ENCODE measurements at places on chromosomes 6 and 20.

DNA sequence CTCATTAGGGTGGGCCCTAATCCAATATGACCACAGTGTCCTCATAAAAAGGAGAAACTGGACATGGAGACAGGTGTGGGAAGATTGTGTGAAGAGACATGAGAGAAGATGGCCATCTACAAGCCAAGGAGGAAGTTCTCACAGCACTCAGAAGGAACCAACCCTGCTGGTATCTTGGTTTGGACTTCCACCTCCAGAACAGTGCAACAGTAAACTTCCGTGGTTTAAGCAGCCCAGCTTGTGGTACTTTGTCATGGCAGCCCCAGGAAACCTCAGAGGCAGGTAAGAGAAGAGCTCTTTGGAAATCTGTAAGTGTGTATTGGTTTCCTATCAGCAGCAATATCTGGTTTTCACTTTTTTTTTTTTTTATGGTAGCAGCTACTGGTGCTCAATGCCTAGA is 16.5 kb upstream of the CNKSR3 start:
- DNase-seq = no peak

GRCh38 chr20:62219992-62220665 is at the start of gene HRH3:
HRH3 (minus strand) TSS chr20:62220278; CDS start chr20:62219970, 308 bp downstream.
- peak; percentile 78 for DNase-seq

GRCh38 chr20:10313215-10313614 is 94.6 kb downstream of the SNAP25 start:
- DNase-seq = no peak

DNA sequence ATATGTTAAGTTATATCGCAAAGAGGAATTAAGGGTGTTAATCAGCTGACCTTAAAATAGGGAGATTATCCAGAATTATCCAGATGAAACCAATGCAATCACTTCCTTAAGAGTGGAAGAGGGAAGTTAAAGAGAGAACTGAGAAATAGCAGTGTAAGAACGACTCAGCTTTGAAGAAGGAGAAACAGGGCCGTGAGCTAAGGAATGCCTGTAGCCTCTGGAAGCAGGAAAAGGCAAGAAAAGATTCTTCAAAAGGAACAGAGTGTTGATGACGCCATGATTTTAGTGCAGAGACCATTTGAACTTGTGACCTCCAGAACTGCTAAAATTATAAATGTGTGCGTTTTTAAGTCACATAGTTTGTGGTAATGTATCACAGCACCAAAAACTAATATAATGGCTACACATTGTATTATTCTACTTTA is 32.7 kb downstream of the ILRUN start:
- no peak for DNase-seq

DNA sequence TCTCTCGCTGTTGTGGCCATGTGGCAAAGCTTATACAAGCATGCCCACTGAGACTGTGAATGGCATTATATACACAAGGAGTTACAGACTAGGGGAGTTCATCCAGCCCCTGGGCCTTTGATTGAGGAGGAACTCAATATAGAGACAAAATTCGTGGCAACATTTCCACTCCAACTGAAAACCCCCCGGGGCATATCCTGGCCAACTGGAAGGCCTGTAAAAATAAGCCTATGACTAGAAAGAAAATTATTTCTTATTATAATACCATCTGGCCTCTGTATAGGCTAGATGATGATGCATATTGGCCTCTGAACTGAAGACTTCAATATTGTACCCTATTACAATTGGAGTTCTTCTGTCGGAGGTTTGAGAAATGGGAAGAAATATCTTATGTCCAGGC is 175.5 kb upstream of the GJE1 start:
- DNase-seq = no peak

Measured in right forelimb (tissue), 1 donor.